Activated T-cell treated with anti-CD3 and anti-CD28 coated beads, Interleukin-2, amount 50 U/mL, for 48 hours (primary cell): ENCODE measurements at places on chromosomes 13 and 19.

- no peak for DNase-seq
Observed at GRCh38 chr13:66443926-66444325, 786.2 kb downstream of the PCDH9 start.

GRCh38 chr13:114090476-114090875, 41.9 kb downstream of the RASA3 start:
- no peak for DNase-seq

DNA sequence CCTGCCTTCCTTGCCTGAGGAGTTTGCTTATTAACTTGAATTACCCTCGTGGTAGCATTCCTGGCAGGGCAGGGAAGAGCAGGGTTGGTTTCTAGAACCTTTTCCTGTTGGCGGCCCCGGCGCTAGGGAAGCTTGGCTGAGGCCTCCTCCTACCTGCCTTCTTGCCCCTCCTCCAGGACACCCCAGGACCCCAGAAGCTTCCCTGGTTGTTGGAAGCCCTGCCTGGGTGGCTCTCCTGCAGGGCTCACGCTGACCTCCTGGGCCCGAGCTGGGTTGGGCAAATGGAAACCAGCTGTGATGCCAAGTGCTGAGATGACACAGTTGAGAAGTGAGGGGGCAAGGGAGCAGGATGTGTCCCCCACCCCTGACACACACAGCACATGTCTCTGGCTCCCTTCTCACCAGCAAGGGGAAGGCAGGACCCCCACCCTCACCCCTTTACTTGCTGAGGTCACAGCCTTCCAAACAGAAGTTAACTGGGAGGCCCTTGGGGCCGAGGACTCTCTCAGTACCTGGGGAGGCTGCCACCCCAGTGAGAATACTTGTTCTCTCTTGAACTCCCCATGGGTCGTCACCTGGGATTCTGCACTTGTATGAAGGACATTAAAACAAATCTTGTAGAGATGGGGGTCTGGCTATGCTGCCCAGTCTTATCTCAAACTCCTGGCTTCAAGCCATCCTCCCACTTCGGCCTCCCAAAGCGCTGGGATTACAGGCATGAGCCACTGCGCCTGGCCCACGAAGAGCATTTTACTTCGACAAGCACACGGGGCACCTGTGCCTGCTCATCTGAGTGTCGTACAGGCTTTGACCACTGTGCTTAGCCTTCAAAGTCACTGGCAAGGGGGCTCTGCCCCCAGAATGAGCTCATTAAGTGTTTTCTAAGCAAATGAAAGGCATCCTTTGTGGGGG, 10.5 kb downstream of the CEBPA start:
- no peak for DNase-seq

DNA sequence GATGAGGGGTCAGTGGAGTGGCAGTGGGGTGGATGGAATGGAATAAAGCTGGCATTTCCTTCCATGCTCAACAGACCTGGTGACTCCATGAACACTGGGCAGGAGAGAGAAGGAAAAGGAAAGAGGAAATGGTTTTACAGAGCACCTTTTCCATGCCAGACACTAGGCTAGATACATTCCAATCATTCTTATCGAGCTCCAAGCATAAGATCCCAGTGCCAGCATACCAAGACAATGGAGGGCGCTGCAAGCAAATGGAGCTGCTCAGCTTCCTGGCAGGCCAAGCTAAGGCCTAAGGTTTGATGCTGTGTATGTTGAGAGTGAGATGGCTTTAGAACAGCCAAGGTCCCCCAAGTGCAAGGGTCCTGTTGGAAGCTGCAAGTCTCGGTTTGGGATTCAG, 113.2 kb downstream of the HSPH1 start:
- no peak for DNase-seq

DNA sequence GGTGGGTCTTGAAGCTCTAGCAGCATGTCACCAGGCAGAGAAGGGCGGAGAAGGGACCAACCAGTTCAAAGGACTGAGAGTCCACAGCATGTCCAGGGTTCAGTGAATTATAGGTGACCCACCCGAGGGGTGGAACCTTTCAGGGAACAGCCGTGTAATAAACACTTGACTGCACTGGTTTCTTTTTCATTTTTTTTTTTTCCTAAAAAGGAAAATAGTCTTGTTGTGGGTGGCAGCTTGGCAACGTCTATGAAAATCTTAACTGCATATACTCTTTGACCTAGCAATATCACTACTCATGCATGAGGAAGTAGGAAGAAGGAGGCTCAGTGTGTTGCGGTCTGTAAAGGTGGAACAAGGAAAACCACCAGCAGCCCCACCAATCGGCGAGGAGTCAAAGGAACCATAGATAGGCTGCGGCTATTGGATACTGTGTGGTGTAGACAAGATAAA, 13.0 kb upstream of the MYH14 start:
- no peak for DNase-seq

DNA sequence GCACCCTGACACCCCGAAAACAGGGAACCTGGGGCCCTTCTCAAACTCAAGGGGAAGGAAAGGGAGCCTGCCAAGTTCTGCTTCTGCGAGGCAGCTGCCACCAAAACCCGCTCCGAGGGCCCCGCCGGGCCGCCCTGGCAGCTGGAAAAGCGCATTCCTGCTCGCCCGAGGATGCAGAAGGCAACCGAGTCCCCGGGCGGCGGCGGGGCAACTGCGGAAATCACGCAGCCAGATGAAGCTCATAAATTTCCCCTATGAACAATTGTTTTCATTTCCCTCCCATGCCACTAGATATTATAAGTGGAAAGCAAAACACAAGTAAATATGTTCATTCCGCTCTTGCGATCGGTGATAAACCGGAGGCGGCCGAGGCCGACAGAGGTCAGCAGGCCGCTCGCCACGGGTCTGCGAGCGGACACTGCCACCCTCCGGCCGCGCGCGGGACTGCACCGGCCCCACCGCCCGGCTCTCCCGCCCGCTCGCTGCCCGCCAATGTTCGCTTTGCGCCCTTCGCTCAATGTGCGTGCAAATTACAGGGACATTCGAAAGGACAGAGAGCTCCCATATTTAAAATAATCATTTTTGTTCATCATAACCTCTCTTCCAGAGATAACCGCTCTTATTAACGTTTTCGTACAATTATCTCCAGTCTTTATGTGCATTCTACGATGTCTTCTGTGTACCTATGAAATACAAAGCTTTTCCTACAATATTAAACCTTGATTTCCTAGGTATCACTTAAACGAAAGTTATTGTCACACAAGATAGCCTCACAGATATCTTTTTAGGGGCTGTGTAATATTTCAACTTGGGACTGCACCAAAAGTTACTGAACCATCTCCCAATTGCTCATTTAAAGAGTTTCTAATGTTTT, 120.8 kb upstream of the ZNF507 start:
- peak; percentile 77 for DNase-seq

- DNase-seq: no peak
Observed at GRCh38 chr13:42804244-42804874, 23.0 kb downstream of the FAM216B start.

- no peak for DNase-seq
Observed at GRCh38 chr13:74097116-74097515, 37.1 kb downstream of the KLF12 start.

GRCh38 chr19:10104130-10104513, 1.6 kb upstream of the ANGPTL6 start:
- DNase-seq: no peak

DNA sequence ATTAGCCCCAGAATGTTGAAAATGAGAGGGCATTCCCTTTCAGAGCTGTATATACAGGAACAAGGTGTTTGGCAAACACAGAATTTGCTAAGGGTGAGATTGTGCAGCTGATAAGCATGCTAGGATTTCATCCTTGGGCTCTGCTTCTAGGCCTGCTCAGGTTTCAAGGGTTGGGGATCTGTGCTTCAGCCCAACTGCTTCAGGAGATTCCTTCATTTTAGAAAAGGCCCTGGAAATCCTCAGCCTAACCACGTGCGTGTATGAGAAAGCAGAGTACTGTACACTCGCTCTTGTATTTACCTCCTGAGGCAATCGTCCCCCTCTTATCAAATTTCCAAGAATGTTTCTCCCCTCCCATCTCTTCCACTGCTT, 291.6 kb upstream of the ARGLU1 start:
- DNase-seq: no peak

- DNase-seq: no peak
Observed at GRCh38 chr13:111401755-111402154, 81.3 kb downstream of the TEX29 start.

GRCh38 chr13:35830850-35831450, 300.2 kb downstream of the DCLK1 start:
- no peak for DNase-seq

DNA sequence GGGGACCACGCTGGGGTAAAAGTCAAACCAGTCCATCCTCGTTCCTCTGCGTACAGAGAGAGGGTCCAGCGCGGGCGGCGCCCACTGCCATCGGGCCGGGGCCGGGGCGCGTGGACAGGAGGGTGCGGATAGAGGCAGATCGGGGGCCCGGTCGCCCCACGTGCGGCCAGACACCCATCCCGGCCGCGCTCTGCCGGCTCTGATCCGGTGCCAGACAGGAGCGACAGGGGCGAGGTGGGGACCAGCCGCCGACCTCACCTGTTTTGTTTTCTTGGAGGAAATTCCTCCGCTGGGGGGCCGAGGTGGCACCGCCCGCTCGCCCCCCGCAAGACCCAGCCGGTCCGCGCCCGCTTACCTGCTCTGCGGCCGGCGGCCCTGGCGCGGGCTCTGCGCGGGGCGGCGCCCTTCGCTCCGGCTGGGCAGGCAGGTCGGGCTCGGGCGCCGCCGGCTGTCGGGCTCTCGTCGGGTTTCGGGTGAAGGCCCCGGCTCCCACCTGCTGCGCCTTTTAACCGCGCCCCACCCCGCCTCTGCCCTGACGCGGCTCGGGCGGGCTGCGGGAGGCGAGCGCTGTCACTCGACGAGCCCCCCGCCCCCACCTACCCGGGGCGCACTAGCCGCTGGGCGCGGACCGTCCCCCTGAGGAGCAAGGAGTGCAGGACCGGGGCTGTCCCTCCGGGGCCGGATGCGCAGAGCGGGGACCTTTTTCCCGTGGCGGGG, at the start of gene GJB6:
GJB6 (minus strand) TSS at position 481 of the 717 bp plus-strand sequence. CDS start 8,839 bp downstream, outside the sequence.
- peak; percentile 51 for DNase-seq

DNA sequence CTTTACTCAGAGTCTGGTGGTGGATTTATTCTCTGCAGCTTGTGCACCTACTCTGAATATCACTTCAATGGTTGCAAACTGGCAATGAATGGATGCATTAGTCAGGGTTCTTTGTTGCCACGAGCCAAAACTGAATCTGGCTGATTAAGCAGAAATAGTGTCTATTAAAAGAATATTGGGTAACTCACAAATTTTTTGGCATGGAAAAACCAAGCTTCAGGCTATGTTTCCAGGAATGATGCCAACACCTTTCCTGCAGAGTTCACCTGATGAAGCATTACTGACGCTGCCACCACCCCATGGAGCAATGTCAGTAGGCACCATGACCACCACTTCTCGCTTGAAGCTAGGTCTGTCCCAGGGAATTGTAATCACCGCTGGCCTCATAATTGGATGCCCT, 597.8 kb upstream of the SLC10A2 start:
- DNase-seq: no peak

- DNase-seq: no peak
Observed at GRCh38 chr13:21688056-21688455, 17.2 kb downstream of the FGF9 start.

GRCh38 chr13:66921437-66921836, 308.7 kb downstream of the PCDH9 start:
- DNase-seq: no peak

DNA sequence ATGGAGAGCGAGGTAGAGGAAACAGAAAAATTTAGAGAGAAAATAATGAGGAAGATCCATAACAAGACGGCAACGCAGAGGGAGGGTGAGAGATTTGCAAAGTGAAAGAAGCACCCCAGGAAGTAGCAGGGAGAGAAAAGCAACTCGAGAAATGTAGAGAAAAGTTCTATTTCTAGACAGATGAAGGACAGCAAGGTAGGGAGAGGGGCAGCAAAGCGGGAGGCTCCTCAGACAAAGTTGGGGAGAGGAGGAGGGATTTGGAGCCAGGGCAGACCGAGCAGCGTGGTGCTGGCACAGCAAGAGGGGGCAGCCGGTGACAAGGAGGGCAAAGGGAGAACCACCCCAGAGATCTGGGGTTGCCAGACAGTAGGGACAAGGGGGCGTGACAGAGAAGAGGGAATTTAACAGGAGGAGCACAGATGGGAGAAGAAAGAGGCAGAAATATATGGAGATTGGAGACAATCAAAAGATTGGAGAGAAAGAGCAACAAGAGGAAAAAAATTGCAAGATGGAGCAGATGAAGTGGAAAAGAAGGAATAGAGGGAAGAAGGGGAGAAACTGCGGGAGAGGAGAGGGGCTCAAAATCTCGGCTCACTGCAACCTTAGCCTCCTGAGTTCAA, 989 bp downstream of the ZNF766 start:
- peak; percentile 37 for DNase-seq

GRCh38 chr13:46656786-46657185, 103.8 kb downstream of the LRCH1 start:
- DNase-seq: no peak

- DNase-seq: peak; percentile 31
Observed at GRCh38 chr13:44273991-44274770, 99.4 kb upstream of the SERP2 start.

- DNase-seq: no peak
Observed at GRCh38 chr13:43558326-43558725, 228.4 kb downstream of the ENOX1 start.
